ENCODE measurements at places on chromosomes 6 and 20. TPM values are rescaled to one million over a fixed set of nuclear protein-coding genes. Genes with fewer than 3 reads are reported as not detected.

Gene PAK5
- total RNA-seq, result 0.34 TPM

Gene KIZ
- total RNA-seq, result 2.2 TPM

Gene FABP7
- total RNA-seq, result not detected

Gene SAMD3
- 0.12 TPM for total RNA-seq

Gene MCHR2
- total RNA-seq, result not detected

Gene BNIP5
- total RNA-seq, result not detected

Gene SLC17A3
- total RNA-seq, result not detected

Gene PRL
- total RNA-seq, result not detected

Gene MRPL14
- 48.8 TPM for total RNA-seq

Gene PI3
- total RNA-seq, result 1,038 TPM

Gene SLC52A3
- total RNA-seq, result 7.1 TPM

Gene ATP9A
- total RNA-seq, result 28.2 TPM

Gene CST4
- total RNA-seq, result not detected

Gene TTLL9
- 0.38 TPM for total RNA-seq

Gene OOEP
- not detected for total RNA-seq

Gene CALHM4
- total RNA-seq, result not detected

Gene HUS1B
- not detected for total RNA-seq

Gene SMPDL3A
- total RNA-seq, result 15.4 TPM

Gene NPEPL1
- total RNA-seq, result 21.8 TPM

Gene RBCK1
- 46.9 TPM for total RNA-seq

Gene ABT1
- total RNA-seq, result 18.1 TPM

Gene RAB44
- total RNA-seq, result 0.11 TPM

Gene VSX1
- not detected for total RNA-seq

Gene PHIP
- total RNA-seq, result 14.6 TPM

Gene IMPG1
- total RNA-seq, result 0.13 TPM

Data from esophagus squamous epithelium (tissue), 5 donors.